Stimulated activated CD8-positive, alpha-beta memory T cell treated with anti-CD3 and anti-CD28 coated beads, Interleukin-4, amount 100 ng/mL, for 4 hours (primary cell): ENCODE measurements at places on chromosomes 13 and 19.

GRCh38 chr13:111867657-111868056 is 199.3 kb upstream of the SOX1 start:
- DNase-seq: no peak

GRCh38 chr19:5006201-5006600 is 37.3 kb downstream of the KDM4B start:
- no peak for DNase-seq

DNA sequence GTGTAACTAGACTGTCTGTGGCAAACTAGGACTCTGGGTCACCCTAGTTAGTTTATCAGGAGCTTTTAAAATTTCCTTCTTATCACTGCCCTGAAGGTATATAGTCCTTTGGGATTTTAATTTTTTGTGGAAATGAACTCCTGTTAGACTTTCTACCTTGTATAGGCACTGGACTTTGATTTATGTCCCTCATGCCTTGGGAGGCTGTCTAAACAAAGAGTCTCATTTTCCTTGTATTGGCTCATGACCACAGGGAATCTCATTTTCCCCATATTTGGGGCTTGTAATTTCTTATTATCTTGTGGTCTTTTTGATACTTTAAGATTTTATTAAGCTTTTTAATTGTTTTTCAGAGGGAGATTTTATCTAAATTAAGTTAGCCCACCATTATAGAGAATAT is 21.4 kb downstream of the KCTD4 start:
- no peak for DNase-seq

GRCh38 chr13:34034411-34034810 is 216.5 kb downstream of the RFC3 start:
- DNase-seq: no peak
